Heart left ventricle (tissue), 16 donors: ENCODE measurements at places on chromosomes 16 and 17.

DNA sequence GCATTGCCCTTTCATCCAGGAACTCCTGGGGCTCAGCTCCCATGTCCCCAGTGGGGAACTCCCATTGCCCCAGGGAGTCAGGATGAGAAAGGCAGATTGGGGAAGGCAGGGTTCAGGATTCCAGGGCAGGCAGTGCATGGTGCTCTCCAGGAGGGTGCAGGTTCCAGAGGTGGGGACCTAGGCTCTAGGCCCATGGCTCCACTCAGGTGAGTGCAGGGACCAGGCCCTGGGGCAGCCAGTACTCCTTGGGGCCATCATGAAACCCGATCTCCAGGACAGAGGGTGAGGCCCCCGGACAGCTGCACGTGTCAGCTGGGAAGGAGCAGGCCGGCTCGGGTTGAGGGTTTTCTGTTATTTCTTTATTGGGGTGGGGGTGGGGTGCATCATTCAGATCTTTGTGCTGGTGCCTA, 1.3 kb upstream of the MTSS2 start:
- no peaks in the 10 kb centered on the region for H3K36me3 ChIP-seq
- H3K4me3 ChIP-seq, result no peak overlapping the region
- no peak for DNase-seq
- H3K27ac ChIP-seq, result no peak overlapping the region
- peaks cover 68% of the 10 kb centered on the region for H3K4me1 ChIP-seq

- no peaks in the 10 kb centered on the region for H3K27me3 ChIP-seq
- H3K4me1 ChIP-seq, result peaks cover 48% of the 10 kb centered on the region
- peaks cover 39% of the 10 kb centered on the region for H3K36me3 ChIP-seq
Observed at GRCh38 chr16:56450275-56450985, 702 bp downstream of the NUDT21 start.

DNA sequence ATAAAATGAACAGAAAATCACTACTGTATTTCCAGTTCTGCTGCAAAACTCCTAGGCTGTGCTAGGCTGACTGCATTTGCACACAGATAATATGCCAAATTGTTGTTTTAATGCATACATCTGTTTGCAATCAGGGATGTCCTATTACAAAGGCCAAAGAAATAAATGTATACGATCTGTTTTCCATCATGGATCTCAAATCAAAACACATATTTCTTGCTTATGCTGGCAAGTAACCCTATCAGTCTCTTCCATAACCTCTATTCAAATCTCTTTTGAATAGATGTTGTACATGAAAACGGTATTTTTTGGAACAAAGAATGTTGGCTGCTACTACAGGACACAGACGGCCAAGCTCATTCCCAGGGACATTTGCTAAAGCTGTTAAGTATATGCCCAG, 56.6 kb downstream of the DUSP14 start:
- no peaks in the 10 kb centered on the region for H3K27me3 ChIP-seq
- peaks cover 17% of the 10 kb centered on the region for H3K36me3 ChIP-seq
- no peak overlapping the region for H3K4me3 ChIP-seq
- no peak overlapping the region for H3K27ac ChIP-seq

DNA sequence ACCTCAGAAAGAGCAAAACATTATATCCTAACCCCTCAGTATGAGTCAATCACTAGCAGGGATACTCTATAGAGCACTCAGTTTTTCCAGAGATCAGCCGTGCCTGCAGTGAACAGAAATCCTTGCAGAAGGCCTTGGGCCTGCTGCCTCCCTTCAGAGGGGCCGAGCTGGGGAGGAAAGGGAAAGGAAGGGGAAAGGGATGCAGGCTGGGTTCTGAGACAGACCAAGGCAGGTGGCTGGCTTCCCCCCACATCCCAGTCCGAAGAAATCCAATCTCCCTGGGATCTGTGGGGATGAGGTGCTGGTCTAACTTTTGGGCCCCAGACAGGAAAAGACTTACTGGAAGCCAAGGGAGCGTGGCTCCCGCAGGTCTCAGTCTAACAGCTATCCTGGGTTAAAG, 25.3 kb downstream of the SRL start:
- H3K4me1 ChIP-seq, result peaks cover 29% of the 10 kb centered on the region
- H3K27ac ChIP-seq, result peak overlapping the region; percentile 96
- H3K27me3 ChIP-seq, result no peaks in the 10 kb centered on the region

DNA sequence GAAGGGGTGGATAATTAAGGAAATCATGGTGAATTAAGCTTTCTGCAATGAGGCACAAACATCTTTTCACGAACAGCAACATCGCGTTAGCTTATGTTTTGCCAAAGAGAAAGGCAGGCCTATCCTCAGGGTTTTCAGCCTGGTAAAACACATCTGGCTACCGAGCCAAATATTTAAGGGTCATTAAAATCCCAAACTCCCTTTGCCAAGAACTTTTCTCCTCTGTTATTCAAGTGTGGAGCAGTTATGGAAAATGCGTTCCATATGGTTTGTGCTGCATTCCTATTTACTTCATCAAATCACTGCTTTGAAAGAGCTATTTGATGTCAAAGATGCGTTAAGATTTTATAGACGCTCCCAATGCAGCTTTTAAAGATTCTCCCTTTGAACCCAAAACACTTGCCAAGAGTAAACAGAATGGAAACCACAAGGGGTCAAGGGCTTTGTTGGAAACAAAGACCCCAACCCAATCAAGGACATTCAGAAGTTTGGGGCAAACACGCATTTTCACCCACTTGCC, 308.3 kb upstream of the CDH5 start:
- H3K4me1 ChIP-seq, result no peaks in the 10 kb centered on the region
- H3K27me3 ChIP-seq, result no peaks in the 10 kb centered on the region
- H3K4me3 ChIP-seq, result no peak overlapping the region
- no peak for DNase-seq

GRCh38 chr16:67917852-67918236, 13.8 kb downstream of the CTRL start:
- no peaks in the 10 kb centered on the region for H3K36me3 ChIP-seq
- DNase-seq, result no peak
- no peak overlapping the region for H3K4me3 ChIP-seq
- H3K4me1 ChIP-seq, result peaks cover 83% of the 10 kb centered on the region
- peak overlapping the region; percentile 68 for H3K27ac ChIP-seq
- no peaks in the 10 kb centered on the region for H3K27me3 ChIP-seq

GRCh38 chr17:17205368-17206123, 587 bp downstream of the PLD6 start:
- H3K36me3 ChIP-seq, result peaks cover 3% of the 10 kb centered on the region
- peak; percentile 66 for DNase-seq
- H3K4me1 ChIP-seq, result peaks cover 45% of the 10 kb centered on the region
- H3K27me3 ChIP-seq, result no peaks in the 10 kb centered on the region
- H3K27ac ChIP-seq, result peak overlapping the region; percentile 60

DNA sequence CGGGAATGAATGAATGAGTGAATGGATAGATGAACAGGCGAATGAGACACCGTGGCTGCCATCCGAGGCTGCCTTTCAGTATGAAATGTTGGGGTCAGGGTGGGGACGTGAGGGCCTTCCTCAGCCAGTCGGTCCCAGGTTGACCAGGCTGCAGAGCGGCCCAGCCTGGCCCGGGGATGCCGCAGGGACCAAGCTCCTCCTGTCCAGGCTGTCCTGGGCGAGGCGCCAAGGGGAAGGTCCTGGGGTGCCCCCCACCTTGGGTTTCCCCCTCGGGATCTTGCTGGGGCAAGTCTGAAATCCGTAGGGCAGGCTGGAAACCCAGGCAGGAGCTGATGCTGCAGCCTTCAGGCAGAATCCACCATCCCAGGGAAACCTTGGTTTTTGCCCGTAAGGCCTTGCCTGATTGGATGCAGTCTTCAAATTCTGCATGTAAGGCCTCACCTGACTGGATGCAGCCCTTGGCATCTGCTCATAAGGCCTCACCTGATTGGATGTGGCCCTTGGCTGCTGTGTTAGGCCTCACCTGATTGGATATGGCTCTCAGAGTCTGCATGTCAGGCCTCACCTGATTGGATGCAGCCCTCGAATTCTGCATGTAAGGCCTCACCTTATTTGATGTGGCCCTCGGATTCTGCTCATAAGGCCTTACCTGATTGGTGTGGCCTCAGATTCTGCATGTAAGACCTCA, 61.7 kb upstream of the ZNF469 start:
- H3K4me3 ChIP-seq, result no peak overlapping the region
- no peak overlapping the region for H3K27ac ChIP-seq

DNA sequence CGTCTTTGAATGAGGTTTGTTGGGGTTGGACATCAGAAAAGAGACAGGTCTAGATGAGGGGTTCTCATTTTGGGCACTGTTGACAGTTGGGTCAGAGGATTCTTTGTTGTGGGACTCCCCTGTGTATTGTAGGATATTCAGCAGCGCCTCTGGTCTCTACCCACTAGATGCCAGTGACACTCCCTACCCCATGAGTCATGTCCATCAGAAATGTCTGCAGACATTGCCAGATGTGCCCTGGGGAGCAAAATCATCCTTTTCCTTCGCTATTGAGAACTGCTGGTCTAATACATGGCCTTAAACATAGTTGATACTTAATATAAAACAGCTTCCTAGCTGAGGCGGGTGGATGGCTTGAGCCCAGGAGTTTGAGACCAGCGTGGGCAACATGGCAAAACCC, 3.1 kb downstream of the ABAT start:
- no peak for DNase-seq
- no peak overlapping the region for H3K4me3 ChIP-seq
- no peak overlapping the region for H3K27ac ChIP-seq

DNA sequence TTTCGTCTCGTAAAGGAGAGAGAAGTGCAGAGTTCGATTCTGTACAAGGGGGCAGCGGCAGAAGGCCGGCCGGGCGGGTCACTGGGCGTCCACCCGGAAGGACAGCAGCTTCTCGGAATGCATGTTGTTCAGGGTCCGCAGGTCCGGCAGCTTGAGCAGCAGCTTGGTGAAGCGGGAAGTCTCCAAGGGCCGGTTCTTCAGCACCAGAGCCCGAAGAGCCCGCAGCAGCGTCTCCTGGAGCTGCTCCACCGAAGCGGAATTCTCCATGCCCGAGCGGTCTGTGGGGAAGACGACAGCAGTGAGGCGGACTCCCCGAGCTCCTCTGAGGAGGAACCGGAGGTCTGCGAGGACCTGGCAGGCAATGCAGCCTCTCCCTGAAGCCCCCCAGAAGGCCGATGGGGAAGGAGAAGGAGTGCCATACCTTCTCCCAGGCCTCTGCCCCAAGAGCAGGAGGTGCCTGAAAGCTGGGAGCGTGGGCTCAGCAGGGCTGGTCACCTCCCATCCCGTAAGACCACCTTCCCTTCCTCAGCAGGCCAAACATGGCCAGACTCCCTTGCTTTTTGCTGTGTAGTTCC, 7.3 kb downstream of the NR1D1 start:
- H3K27me3 ChIP-seq, result no peaks in the 10 kb centered on the region
- H3K36me3 ChIP-seq, result peaks cover 76% of the 10 kb centered on the region
- peaks cover 87% of the 10 kb centered on the region for H3K4me1 ChIP-seq
- peak overlapping the region; percentile 98 for H3K27ac ChIP-seq
- no peak overlapping the region for H3K4me3 ChIP-seq

GRCh38 chr17:77451894-77452852, 311.4 kb downstream of the SEC14L1 start:
- no peaks in the 10 kb centered on the region for H3K27me3 ChIP-seq
- no peaks in the 10 kb centered on the region for H3K36me3 ChIP-seq
- H3K4me3 ChIP-seq, result peak overlapping the region; percentile 57
- H3K27ac ChIP-seq, result peak overlapping the region; percentile 82
- no peak for DNase-seq
- peaks cover 74% of the 10 kb centered on the region for H3K4me1 ChIP-seq

DNA sequence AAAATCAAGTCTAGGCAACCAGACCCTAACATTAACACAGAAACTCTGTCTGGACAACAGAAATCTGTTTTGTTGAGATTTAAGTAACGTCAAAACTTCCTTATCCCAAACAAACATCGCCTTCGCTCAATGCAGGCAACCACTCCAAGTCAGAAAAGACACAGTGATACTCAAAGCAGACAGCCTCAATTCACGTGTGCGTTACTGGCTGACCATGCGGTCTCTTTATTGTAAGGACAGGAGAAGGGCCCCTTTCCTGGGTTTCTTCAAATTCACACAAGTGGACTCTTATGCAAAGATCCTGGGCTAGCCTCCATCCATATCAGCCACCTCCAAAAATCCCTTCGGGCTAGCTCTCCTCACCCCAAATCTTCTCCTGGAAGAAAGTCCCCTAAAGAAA, 467.7 kb downstream of the SOX9 start:
- DNase-seq, result no peak
- no peak overlapping the region for H3K4me3 ChIP-seq
- H3K27me3 ChIP-seq, result peaks cover 35% of the 10 kb centered on the region
- peaks cover 11% of the 10 kb centered on the region for H3K4me1 ChIP-seq

- H3K27me3 ChIP-seq, result no peaks in the 10 kb centered on the region
- no peak overlapping the region for H3K27ac ChIP-seq
- DNase-seq, result no peak
Observed at GRCh38 chr16:24950275-24950674, 64.9 kb downstream of the ARHGAP17 start.

GRCh38 chr17:44539673-44540072, 17.6 kb upstream of the FZD2 start:
- DNase-seq, result no peak
- H3K4me1 ChIP-seq, result peaks cover 10% of the 10 kb centered on the region
- peaks cover 1% of the 10 kb centered on the region for H3K27me3 ChIP-seq
- no peak overlapping the region for H3K27ac ChIP-seq
- no peaks in the 10 kb centered on the region for H3K36me3 ChIP-seq
- H3K4me3 ChIP-seq, result no peak overlapping the region

GRCh38 chr16:47858333-47858982, 297.3 kb downstream of the ABCC12 start:
- H3K36me3 ChIP-seq, result no peaks in the 10 kb centered on the region
- no peak for DNase-seq
- no peaks in the 10 kb centered on the region for H3K4me1 ChIP-seq
- H3K4me3 ChIP-seq, result no peak overlapping the region

GRCh38 chr17:62664336-62665120, 37.1 kb downstream of the MRC2 start:
- H3K27me3 ChIP-seq, result no peaks in the 10 kb centered on the region
- no peak for DNase-seq
- no peak overlapping the region for H3K4me3 ChIP-seq
- no peaks in the 10 kb centered on the region for H3K4me1 ChIP-seq
- H3K27ac ChIP-seq, result no peak overlapping the region

DNA sequence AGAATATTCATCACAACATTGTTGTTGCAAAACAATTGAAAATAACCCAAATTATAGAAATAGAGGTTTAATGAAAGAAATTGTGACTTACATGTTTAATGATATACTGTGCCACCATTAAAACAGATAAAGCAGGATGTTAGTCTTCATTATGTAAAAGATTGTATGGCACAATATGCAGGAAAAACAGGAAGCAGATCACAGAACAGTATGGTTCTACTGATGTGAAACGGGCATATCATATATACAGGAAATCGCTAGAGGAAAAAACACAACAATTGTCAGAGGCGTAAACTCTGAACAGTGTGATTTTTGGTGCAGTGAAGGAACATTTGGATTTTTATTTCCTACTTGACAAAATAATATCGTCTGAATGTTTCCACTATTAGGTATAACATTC, 22.0 kb downstream of the OR3A1 start:
- H3K4me3 ChIP-seq, result no peak overlapping the region
- H3K27ac ChIP-seq, result no peak overlapping the region
- no peaks in the 10 kb centered on the region for H3K27me3 ChIP-seq
- no peaks in the 10 kb centered on the region for H3K4me1 ChIP-seq
- DNase-seq, result no peak

DNA sequence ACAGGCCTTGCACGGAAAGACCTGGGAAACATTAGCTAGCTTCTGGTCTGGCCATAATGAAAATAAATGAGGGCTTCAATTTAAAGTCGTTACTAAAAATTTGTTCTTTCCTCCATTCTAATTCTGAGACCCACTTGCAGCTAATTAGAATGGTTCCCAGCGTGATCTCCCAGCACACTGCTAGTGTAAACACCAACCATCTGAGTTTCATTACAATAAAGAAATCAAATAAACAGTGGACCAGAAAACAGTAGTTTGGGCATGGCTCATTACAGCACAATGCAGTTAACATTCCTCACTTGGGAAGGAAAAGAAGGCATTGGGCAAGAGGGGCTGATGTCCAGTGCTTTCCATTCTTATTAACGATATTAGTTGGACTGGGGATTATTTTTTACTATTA, 410.9 kb upstream of the SOX9 start:
- no peaks in the 10 kb centered on the region for H3K27me3 ChIP-seq
- no peaks in the 10 kb centered on the region for H3K4me1 ChIP-seq
- H3K4me3 ChIP-seq, result no peak overlapping the region
- H3K36me3 ChIP-seq, result no peaks in the 10 kb centered on the region
